ENCODE measurements at places on chromosomes 6 and 20.

DNA sequence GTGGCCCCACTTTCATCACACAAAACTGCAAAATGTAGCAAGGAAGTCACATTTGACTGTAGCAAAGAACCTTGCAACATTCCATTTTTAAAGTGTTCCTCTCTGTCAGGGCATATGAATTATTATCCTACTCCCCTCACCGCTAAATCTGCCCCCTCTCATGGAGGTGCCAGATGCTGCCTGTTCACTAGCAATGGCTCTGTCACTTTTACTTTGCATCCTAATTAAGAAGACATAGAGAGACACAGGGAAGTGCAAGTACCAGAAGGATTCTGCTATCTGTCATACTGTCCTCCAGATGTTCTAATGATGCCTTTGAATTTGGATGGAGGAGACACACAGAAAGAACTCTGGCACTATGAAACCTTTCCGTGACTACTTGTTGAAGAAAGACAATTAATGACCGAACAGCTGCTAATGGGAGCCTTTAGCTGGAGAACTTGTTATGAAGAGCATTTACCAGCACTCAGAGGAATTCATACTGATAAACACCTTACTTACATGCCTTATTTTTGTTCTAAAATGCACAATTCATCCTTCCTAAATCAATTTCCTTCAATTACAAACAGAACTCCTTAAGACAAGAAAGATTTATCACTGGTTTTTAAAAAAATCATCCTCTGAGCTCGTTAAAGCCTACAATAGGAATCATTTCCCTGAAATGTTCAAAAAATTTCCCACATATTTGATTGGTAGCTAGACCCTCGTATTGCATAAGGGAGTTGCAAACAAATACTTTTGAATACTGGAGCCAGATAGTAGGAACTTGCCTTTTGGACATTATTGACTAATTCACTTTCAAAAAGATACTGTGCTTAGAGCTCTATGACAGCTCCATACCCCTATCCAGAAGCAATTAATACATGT, 292.6 kb downstream of the UBE3D start:
- DNase-seq = no peak

GRCh38 chr20:19947611-19948264, 69.4 kb upstream of the NAA20 start:
- no peak for DNase-seq

GRCh38 chr6:85465762-85466161, 15.9 kb downstream of the NT5E start:
- DNase-seq = no peak

- no peak for DNase-seq
These were observed 163.2 kb downstream of the DTNBP1 start for GRCh38 chr6:15499591-15499990.

DNA sequence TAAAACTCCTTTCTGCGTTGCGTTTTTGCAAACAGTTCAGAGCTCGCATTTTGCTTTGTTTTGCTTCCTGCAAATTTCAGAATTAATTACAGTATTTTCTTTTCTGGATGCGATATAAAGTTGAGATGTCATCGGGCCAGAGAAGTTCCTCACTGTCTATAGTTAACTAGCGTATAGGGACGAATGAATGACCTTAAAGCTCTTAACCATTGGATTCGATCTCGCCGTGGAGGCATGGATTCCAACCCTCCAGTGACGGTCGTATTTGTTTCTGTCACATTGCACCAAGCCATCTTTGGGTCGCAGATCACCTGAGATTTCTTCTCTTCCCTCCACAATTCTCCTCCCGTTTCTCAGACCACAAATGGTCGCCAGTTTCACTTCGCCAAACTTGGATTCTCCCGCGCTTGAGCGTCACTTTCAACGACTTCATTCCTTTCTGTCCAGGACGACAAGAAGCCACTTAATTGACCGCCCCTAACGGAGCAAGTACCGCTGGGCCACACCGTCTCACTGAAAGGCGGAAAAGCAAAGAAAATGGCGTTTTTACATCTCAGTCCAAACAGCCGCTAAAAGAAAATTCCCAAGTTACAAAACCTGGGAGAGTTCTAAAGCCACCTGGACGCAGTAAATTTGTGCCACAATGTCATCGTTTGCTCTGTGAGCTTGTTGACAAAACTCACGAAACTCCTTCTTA, 85.3 kb upstream of the ZNF184 start:
- no peak for DNase-seq

DNA sequence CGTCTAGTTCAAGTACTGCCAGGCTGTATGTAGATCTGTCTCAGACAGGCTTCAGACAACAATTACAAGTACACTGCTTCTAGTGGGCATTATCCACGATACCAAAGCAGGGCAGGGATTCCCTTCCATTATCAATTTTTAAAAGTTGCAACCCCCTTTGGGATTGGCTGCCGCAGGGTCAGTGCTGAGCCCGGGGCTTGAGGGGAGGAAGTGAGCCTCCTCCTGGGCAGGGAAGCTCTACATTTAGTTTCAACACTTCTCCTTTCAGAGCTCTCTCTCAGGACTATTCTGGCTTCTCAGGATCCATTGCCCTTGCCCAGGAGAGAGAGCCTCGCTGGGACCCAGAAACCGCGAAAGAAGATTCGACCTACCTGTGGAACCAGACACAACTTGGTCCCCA, 1.5 kb downstream of the HTR1B start:
- no peak for DNase-seq

GRCh38 chr20:59007665-59008511, 834 bp upstream of the CTSZ start:
- DNase-seq = no peak

- no peak for DNase-seq
These were observed 31.7 kb downstream of the BMP7 start for GRCh38 chr20:57234556-57235251.

GRCh38 chr6:160215232-160215631, 43.4 kb downstream of the SLC22A2 start:
- no peak for DNase-seq

DNA sequence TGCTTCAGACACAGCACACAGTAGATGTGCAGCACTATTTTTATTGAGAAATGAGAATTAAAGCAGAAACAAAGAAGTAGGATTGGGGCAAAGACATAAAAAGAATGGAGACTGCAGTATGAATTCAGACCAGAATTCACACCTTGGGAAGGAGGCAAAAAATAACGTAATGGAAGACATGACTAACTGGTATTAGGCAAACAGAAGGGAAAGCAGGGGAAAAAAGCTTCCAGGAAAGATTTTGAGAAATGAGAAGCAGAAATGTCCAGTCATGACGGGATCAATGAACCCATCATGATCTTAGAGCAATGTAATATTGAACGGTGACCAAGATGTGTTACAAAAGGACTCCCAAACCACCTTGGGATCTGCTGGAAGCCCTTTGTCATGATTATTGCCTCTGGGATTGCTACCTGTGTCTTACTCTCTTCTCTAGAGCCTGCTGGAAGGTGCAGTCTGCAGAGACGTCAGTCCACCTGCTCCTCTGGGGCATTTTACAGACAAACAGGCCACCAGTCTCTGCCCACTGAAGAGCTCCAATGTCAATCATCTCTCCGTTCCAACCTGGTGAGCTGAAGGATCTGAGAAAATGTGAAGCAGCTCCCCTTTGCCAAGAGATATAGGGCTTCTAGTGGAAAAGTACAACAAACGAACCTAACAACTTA, 8.7 kb downstream of the NUDT3 start:
- no peak for DNase-seq

DNA sequence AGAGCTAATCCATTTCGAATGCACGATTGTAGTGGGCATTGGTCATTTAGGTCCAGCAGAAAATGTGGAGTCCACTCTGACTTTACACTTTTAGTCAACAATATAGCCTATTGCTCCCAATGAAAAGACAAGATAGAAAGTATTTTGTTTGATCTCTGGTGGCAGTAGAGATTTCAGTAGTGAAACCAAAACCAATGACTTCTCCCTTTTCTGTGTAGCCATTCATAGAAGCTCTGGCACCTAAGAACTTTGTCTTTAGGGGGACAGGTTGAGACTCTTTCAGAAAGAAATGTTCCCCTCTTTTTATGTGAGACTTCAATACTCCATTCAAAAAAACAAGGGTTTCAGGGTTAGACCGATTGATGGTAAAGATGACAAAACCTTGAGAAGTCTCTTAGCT, 510.8 kb upstream of the POU3F2 start:
- DNase-seq = no peak

GRCh38 chr20:38083338-38084048, 49.9 kb downstream of the RPRD1B start:
- DNase-seq = no peak

DNA sequence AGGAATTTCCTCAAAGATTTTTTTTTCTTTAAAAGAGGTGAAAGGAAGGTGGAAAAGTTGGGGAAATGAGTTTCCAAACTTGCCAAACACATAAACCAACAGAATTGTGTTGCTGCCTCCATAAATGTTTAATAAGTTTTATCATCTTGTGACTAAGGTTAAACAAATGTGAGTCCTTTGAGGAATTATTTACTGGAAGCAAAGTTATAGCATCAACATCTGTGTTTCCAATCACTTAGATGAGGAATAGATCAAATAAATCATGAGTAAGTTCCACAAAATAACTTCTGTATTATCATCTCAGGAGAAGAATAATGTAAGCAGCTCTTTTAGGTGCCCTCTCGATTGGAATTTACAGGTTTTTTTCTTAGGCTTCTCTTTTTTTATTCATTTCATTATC, 20.5 kb downstream of the TSHZ2 start:
- no peak for DNase-seq

- no peak for DNase-seq
These were observed 17.3 kb upstream of the HLA-G start for GRCh38 chr6:29810371-29810770.

GRCh38 chr6:166691199-166691598, 64.1 kb upstream of the RPS6KA2 start:
- DNase-seq = no peak

GRCh38 chr6:108693430-108694154, 132.9 kb downstream of the FOXO3 start:
- DNase-seq = no peak

Data from activated CD8-positive, alpha-beta memory T cell treated with anti-CD3 and anti-CD28 coated beads for 4 hours (primary cell).